ENCODE measurements at places on chromosomes 7 and 10. TPM values are rescaled to one million over a fixed set of nuclear protein-coding genes. Genes with fewer than 3 reads are reported as not detected.

MYL7 gene
- not detected for total RNA-seq

LIPF gene
- total RNA-seq: not detected

- no peak for DNase-seq
These were observed 216.3 kb downstream of the GFRA1 start for GRCh38 chr10:116056445-116057293.

DNA sequence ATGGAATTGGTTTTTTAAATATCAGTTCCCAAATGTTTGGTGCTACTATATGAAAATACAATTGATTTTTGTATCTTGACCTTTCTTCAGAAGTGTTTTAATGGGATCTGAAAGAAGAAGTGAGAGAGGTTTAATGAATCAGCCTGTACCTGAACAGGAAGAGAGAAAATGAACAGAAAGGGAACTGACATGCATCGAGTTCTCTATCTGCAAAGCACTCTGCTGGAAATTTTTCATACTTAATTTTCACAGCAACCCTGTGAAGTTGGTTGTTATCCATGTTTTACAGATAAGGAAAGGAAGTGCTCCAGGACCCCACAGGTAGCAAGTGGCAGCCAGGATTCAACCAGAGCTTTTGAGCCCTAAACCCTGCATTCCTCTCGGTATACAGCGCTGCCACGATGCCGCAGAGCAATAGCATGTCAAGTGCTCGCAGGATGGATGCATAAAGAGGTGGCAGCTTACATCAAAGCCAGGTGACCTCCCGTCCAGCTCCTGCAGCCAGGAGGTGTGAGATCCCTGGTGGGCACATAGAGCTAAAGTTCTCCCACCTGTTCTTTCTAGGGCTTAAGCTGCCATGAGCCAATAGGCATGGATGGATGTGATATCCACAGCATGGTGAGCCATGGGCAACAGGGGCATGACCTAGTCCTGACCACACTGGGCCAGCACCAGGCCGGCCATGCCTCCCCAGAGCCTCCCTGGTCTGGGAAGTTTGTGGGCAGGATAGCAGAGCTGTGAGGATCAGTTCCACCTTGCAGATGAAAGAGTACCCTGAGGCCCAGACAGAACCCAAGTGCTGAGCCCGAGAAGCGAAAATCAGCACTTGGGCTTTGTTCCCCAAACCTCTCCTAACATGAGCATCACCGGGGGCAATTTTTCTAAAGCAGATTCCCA, 57.2 kb downstream of the CALML3 start:
- DNase-seq: no peak

DNA sequence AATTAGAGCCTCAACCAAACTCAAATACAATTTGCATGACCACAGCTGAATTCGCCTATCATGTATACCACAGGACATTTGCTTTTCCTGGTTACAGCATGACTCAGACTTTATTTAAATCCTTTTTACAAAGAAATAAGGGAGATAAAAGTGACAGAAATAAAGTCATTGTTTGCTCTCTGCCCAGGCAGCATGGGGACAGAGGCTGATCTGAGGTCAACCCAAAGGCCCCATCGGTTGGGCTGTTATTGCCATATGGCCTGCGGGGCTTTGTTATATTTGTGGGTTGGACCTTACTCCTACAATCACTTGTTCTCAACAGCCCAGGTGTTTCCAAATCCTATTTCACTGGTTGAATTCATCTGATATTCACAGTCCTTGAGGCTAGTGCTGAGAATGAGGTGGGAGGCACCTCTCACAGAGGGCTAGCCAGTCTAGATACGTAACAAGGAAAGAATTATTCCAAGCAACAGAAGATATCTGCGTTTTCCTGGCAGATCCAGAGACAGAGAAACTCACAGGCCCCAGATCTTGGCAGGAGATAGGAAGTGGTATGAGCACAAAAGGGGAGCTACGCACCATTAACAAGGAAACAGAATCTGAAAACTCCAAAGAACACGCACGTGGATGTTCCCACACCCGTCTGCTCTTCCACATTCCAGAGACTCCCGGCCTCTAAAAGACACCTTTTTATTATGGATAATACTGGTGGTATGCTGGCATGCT, 117.3 kb downstream of the HIPK2 start:
- peak; percentile 51 for DNase-seq

Measured in pancreas (tissue), 10 donors.